NCI-H510A treated with DMSO at 0.1 percent for 48 hours (cell line): ENCODE measurements at places on chromosomes 7 and 10.

GRCh38 chr10:110216240-110216639, 8.8 kb downstream of the MXI1 start:
- DNase-seq: no peak

- no peak for DNase-seq
Observed at GRCh38 chr7:50153148-50153547, 60.1 kb upstream of the ZPBP start.

DNA sequence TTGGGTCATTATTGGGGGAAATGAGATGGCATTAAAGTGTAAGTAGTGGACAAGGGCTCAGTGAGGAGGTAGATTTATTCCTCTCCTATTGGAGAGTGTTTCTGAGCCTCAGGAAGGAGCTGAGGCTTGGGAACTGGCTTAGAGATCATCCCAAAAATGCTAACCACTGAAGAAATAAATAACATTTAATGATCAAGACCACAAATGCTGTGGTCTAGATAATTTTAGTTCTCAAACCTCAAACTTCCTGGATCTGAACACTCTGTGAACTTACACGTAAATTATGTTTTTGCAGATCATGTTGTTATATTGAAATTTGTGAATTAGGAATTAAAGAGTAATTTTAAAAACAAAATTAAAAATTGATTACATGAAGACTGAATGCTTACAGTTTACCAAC, 27.3 kb downstream of the MDFIC start:
- no peak for DNase-seq

- DNase-seq: no peak
Observed at GRCh38 chr10:102613286-102613685, 31.0 kb upstream of the TRIM8 start.

DNA sequence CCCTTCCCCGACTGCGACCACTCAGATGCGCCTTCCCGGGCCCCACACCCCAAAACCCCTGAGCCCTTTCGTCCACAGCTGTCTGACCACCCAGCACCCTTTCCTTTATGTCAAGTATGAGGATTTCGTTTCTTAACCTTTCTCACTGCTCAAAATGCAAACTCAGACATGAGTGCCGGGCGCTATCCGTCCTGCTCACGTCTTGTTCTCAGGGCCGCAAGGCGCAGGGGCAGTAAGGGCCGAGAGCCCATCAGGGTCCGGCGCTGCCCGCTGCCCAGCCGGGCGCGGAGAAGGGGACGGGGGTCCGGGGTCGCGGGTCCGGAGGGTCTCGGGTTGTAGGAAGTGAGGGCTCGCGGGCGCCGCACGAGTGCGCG, 670 bp upstream of the RBM33 start:
- no peak for DNase-seq
